Ecto neural progenitor cell (in vitro differentiated cells): ENCODE measurements at places on chromosomes 2 and 18.
A peak's percentile ranks its signal among the peaks of the same experiment; 100 is the strongest.

- DNase-seq: no peak
Measured at GRCh38 chr2:186827411-186827810, 21.6 kb downstream of the ZSWIM2 start.

GRCh38 chr2:226702376-226702775, 97.2 kb downstream of the IRS1 start:
- no peak for DNase-seq

- no peak for DNase-seq
Measured at GRCh38 chr2:64918220-64918886, 70.8 kb upstream of the SLC1A4 start.

GRCh38 chr18:32389191-32389590, 81.5 kb downstream of the GAREM1 start:
- no peak for DNase-seq

DNA sequence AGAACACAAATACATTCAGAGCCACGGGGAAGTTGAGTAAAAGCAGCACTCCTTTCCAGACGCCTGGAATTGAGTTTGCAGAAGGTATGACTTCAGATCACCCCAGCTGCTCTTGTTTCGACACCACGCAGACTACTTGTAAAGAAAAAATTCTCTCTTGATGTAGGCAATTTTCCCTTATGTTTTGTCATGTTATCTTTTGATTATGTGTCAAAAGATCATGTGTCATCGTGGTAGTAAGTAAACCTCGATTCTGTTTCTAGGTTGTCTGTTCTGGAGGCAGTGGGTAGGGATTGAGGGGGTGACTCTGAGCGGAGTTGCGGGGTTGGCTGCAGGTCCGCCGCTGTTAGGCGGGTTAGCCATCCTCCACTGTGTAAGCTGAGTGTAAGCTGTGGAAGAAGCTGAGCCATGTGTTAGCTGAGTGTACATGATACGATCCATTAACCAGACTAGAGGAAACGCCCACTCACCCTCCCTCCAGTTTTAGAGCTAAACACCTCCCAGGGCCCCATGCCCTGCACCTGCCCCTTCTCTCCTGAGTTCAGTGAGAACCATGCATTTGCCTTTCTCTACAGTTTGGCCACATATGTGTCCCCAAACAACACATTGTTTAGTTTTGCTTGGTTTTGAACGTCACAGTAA, 181.8 kb downstream of the SNTG2 start:
- no peak for DNase-seq

- no peak for DNase-seq
Measured at GRCh38 chr2:64323197-64323596, 130.8 kb upstream of the LGALSL start.

GRCh38 chr18:9746958-9747357, 38.9 kb downstream of the RAB31 start:
- no peak for DNase-seq

GRCh38 chr2:105749583-105750400, 5.1 kb downstream of the NCK2 start:
- peak; percentile 17 for DNase-seq

DNA sequence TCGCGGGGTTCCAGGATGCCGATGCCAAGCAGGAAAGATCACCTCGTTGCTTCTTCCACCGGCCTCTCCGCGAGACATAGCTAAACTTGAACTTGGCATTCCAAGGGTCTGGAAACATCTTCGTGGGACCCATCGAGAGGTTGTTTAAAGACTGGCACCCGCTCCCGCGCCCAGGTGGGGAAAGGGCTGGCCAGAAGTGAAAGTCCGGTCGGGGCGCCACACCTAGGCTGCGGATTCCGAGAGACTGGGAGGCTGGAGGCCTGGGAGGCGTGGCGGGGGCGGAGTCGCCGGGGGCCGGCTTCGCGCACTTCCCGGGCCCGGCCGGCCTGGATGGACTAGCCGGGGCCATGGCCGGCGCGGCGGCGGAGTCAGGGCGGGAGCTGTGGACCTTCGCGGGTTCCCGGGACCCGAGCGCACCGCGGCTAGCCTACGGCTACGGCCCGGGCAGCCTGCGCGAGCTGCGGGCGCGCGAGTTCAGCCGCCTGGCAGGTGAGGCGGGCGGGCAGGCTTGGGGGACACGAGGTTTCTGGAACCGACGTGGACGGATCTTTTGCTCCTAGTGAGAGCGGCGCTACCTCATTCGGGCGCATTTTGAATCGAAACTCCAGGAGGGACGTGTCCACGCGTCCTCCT, at the start of gene MOCOS:
TSS of gene MOCOS (plus strand) at position 305 of the 633 bp plus-strand sequence. CDS start at position 348, 43 bp downstream.
- peak; percentile 90 for DNase-seq

DNA sequence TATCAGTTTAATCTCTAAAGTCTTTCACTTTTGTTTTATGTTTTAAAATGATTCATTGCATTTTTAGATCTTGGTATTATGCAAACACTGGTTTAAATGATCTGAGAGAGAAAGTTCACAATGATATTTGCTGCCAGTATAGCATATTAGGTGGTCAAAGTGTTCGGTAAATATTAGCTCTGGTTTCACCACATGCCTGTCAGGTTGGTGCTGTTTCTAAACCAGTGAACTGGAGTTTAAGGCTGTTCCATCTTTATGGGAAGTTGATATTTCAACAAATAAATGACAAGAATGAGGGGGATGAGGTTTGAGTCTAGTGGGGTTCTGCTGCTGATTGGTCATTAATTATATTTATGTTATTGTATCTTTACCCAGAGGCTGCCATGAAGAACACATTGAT, 436.4 kb downstream of the DCDC2C start:
- DNase-seq: no peak

DNA sequence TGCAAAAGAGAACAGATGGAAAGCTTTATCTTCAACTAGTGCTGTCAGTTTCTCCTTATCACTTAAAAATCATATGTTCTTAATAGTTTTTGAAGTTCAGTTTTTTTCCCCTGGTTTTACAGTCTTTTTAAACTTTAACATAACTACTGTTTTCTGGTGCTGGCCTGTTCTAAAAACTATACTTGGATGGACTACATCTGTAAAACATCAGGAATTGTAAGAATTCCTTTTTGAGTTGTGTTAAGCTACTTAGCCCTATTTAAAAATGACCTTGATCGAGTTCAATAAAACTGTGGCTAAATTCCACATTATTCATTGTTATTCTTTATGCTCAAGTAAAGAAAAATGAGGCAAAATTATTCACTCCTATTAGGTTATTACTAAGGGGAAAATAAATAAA, 397.7 kb downstream of the NUP35 start:
- DNase-seq: no peak

DNA sequence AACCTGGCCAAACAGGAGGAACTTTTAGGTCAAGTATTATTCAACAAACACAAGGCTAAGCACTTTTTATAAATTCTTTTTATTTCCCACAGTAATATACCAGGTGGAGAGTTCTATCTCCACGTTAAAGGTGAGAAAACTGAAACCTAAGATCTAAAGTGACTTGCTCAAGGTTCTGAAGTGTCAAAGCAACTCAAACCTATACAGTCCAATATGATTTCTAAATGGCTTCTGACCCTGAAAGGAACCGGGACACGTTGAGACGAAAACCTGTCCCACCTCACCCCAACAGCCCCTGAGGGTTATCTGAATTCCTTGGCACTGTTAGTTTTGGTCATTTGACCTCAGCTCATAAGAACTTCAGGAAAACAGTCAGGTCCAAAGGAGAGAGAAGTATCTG, 814.5 kb upstream of the LRATD1 start:
- DNase-seq: no peak

GRCh38 chr2:103002954-103003353, 241.1 kb downstream of the TMEM182 start:
- DNase-seq: no peak

GRCh38 chr18:72086421-72086820, 457.7 kb downstream of the CBLN2 start:
- no peak for DNase-seq

DNA sequence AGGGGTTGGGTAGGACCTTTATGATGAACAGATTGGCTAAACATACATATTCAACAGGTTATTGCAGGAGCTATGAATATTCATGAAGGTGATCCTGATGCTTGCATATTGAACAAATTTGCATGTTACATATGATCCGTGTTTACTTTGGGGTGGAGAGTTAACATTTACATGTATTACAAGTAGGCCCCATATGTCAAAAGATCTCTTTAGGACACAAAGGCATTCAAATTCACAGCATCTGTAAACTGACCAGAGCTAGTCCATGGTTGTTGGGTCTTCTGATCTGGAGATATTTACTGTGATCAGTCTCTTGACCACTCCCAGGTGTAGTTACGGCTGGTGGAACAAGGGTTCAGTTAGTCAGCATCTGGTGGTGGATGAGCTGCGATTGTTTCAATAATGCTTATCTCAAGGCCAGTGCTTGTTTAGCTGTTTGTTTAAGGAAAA, 80.4 kb downstream of the PMAIP1 start:
- DNase-seq: no peak

DNA sequence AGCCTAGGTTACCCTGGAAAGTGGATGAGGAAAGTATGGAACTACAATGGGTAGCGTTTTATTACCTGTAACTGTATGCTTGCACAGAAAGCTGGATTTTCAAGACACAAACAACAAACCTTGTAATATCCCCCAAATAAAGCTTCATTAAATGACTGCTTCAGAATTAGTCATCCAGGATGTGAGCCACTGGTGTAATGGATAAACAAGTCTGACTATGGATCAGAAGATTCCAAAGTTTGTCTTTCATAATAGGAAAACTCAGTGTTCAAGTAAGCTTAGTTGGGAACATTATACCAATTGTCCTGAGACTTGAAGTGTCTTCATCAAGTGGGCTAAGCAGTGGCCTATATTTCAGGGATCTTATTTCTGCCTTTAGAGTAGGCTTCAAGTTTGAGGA, 518.8 kb downstream of the LRP1B start:
- no peak for DNase-seq

GRCh38 chr2:173264151-173264550, 90.5 kb upstream of the CDCA7 start:
- no peak for DNase-seq

DNA sequence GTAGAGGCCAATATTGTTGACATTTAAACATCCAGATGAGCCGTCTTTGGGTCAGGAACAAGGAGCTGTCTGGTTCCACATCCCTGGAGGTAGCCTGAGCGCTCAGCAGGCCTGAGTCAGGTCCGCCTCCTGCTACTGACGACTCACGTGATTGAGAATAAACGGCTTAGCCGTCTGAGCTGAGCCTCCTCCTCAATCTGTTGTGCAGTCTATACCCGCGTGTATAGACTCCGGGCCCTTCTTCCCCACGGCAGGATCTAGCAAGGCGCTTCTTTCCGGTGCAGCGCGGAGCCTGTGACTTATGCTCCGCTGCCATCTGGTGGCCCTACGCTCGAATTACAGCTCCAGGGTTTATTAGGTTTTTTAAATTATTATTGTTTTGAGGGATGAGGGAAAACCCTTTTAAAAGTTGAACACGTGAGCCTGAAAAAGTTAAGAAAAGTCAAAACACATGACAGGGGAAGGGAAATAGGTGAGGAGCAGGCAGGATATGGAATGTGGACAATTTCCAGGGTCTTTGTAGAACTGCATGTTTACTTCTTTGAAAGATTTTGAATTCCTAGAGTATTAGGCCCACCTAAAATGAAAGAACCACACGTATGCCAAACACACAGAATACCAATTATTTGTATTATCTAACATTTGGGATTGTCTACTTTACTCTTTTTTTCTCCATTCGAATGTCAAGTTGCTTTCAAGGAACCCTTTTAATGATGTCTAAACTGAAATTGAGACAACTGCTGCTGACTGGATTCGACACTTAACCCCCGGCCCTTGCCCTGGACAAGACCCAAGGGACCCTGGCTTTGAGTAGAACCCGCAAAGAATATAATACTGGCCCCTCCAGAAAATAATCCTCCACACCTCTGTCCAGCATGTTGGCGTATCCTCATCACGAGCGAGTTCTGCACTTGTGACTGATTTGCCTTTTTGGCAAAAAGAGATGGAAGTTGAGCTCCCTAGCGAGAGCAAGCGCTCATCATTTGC, 112.4 kb upstream of the ZNF236 start:
- DNase-seq: peak; percentile 79

DNA sequence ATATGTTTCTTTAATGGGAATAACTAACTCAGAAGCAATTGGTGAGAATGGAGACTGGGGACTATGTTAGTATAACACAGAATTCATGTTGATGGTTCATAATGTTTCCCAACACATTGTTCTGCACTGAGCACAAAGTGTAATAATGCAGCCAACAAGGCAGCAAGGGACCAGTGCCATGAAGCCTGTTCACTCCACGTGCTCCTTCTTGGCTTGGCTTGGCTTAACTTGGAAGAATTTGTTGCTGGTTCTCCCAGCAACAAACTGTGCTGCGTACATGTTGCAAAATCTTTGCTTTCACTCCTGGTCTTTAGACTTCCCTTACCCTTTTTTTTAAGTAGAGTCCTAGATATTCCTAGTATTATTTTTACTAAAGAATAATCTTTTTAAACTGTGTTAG, 129.7 kb downstream of the MAP3K20 start:
- no peak for DNase-seq

DNA sequence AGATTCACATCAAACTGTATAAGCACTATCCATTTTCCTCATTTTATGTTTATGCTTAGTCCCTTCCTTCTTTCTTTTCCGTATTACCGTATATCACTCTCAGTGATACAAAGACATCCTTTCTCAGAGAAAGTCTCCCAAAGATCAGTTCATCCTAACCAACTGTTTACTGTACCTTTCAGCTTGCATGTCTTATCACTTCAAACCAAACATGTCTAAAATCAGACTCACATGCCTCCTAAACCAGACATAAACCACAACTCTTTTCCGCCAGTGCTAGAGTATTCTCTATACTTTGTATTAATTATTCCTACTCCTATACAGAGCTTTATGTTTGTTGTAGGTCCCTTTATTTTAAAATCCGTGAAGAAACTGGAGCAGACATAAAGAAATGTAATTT, 41.5 kb downstream of the KCMF1 start:
- no peak for DNase-seq

- no peak for DNase-seq
Measured at GRCh38 chr2:18741895-18742732, 152.7 kb upstream of the NT5C1B start.

GRCh38 chr18:10135302-10135926, 221.6 kb downstream of the VAPA start:
- DNase-seq: no peak
